ENCODE measurements at places on chromosomes 5 and 9. TPM values are rescaled to one million over a fixed set of nuclear protein-coding genes. Genes with fewer than 3 reads are reported as not detected.

PCDHGA3 gene
- 0.58 TPM for total RNA-seq

GRCh38 chr5:1764606-1764960 is 35.1 kb downstream of the MRPL36 start:
- no peaks in the 10 kb centered on the region for H3K36me3 ChIP-seq
- no peak overlapping the region for H3K27ac ChIP-seq
- no peaks in the 10 kb centered on the region for H3K4me1 ChIP-seq
- no peak for DNase-seq
- H3K27me3 ChIP-seq, result peaks cover 8% of the 10 kb centered on the region
- no peak overlapping the region for H3K4me3 ChIP-seq

LECT2 gene
- not detected for total RNA-seq

DNA sequence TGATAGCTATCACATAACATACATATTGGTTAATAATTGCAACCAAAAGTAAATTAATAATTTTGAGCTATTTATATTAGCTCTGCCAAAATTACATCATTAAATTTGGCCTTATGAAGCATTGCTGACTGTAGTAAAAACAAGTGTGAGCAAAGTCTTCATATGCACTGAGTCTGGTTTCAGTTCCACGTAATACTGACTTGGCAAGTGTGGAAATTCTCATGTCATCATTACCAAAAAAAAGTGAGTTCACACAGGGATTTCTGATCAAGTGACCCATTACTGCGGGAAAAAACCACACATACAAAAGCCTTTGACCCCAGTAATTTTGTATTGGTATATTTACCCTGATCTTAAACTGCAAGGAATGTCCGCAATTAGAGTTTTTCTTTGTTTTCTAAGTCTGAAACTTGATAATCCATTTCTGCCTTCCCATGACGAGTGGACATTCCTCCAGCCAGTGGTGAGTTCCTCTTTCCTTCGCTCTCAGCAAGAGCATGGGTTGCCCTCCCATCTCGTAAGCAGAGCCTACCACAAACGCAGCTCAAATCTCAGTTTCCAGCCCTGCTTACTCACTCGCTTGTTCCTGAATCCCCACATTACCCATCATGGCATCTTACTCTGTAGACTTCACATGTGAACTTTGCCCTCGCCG is 220.2 kb upstream of the DMRT1 start:
- DNase-seq, result no peak
- no peak overlapping the region for H3K4me3 ChIP-seq
- H3K36me3 ChIP-seq, result no peaks in the 10 kb centered on the region
- H3K27me3 ChIP-seq, result no peaks in the 10 kb centered on the region

- H3K27ac ChIP-seq, result no peak overlapping the region
- no peak for DNase-seq
- H3K4me1 ChIP-seq, result peaks cover 9% of the 10 kb centered on the region
- no peak overlapping the region for H3K4me3 ChIP-seq
- no peaks in the 10 kb centered on the region for H3K36me3 ChIP-seq
Measured at GRCh38 chr9:97388721-97389238, 23.1 kb upstream of the TDRD7 start.
